ENCODE measurements at places on chromosomes 1 and 21. TPM values are rescaled to one million over a fixed set of nuclear protein-coding genes. Genes with fewer than 3 reads are reported as not detected.

DNA sequence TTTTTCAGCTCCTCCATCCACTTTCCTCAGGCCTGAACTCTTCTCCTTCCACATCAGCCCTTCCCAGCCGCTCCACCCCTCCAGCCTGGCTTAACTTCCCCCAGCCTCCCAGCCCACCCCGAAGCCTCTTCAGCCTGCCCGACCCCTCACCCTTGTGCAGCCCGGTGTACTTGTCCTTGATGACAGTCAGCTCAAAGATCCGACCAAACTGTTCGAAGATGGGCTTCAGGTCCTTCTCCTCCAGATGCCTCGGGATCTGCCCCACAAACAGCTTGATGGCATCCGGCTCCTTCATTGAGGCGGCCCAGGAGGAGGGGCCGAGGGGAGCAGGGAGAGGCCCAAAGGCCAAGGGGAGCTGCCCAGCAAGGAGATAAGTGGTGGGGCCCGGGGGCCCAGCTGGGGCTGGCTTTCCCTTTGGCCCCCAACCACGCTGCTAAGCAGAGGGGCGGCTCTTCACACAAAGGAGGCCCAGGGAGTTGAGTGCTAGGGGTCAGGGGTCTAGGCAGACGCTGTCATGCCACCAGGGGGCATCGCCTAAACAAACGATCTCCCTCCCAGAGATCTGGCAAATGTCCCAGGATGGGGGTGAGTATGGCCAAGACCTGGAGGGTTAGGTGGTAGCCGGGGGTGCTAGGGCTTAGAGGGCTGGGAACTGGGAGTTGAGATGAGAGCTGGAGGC lies 738 bp downstream of the CELF3 start:
- DNase-seq = no peak

The ZMPSTE24 gene
- 86.7 TPM for total RNA-seq

DNA sequence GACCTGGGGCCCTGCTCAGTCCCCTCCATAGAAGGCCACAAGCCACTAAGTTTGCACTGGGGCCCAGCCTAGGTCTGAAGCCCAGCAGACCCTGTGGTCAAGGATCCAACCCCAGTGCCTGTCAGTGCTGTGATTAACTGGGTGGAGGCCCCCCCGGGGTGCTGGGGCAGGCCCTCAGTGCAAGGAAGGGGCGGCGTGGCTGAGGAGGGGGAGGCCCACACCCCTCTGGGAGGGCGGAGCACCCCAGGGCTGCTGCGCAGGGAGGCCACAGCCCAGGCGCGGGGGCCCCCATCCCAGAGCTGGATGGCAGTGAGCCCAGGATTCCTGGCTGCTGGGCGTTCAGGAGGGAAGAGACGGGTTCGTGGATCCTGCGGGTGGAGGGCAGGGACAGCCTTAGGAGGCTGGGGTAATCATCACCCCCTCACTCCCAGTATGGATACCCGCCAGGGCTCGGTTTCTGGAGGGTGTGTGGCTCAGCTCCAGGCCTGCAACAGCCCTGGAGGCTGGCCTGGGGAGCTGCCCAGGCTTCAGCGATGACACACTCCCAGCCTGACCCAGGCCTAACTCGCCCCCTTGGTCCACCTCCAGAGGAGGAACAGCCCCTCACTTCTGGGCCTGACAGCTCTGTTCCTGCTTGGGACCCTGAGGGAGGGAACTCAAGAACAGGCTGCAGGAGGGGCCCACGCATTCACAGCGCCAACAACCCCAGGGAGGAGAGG lies 890 bp downstream of the GJC2 start:
- peak; percentile 87 for DNase-seq

The MASP2 gene
- 0.43 TPM for total RNA-seq

GRCh38 chr1:197392541-197392940 lies 124.5 kb downstream of the CRB1 start:
- DNase-seq = no peak

The KCNJ9 gene
- not detected for total RNA-seq

DNA sequence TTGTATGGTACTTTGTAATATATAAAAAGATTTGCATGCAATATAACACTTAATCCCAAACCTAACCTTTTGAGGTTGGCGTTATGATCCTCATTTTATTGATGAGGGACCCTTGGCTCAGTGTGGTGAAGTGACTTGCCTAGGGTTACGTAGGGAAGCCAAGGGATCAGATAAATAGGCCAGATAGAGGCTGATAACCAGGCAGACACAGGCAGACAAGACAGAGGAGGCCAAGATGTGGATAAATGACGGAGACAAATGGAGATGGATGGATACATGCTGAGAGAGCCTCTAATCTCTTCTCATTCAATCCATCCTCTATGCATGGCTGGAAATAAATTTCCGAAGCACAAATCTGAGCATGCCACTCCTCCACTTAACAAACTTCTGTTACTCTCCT lies 136.9 kb upstream of the SPATA6 start:
- DNase-seq = no peak

DNA sequence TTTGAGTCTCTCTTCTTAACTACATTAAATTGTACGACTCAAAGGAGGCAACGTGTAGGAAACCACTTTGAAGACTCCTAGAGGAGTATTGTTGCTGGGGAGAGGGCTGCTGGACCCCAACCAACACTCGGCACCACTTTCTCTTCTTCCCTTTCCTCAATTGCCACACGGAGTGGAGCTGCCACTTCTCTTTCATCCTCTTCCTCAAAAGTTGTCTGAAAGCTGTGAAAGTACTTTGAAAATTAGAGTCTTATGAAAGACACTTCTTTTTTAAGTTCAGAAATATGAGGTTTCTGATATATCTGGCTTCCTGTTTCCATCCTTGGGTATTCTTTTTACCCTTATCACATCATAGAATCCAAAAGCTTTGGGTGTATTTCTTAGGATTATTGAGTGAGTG lies 59.5 kb downstream of the MRPS6 start:
- DNase-seq = no peak

The CHIA gene
- not detected for total RNA-seq

The OR2T29 gene
- total RNA-seq = not detected

- no peak for DNase-seq
Observed at GRCh38 chr1:210251680-210252490, 19.3 kb downstream of the SERTAD4 start.

- DNase-seq = no peak
Observed at GRCh38 chr1:55808263-55808662, 593.1 kb upstream of the USP24 start.

The ATP5PB gene
- total RNA-seq = 435 TPM

GRCh38 chr21:42438316-42439205 lies 34.9 kb downstream of the UBASH3A start:
- DNase-seq = no peak

Data from A172 (cell line).